ENCODE measurements at places on chromosomes 3 and 15.

DNA sequence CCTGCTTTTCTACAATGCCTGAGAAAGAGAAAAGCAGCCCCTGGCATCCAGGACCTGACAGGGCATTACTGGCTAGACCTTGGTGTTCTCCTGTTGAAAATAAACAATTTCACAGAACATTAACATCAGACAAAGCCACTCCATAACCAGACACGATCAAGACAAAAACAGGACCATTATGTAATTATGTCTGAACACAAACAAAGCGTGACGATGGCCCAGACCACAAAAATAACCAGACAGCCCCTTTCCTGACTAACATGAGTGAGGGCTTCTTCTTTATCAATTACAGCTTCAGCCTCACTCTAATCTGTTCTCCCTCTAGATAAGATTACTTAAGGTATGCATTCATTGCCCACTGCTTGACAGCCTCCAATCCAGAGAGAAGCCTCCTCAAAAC lies 172.7 kb upstream of the LMCD1 start:
- no peak for DNase-seq

- no peak for DNase-seq
These were observed 130.8 kb downstream of the UACA start for GRCh38 chr15:70632491-70633102.

DNA sequence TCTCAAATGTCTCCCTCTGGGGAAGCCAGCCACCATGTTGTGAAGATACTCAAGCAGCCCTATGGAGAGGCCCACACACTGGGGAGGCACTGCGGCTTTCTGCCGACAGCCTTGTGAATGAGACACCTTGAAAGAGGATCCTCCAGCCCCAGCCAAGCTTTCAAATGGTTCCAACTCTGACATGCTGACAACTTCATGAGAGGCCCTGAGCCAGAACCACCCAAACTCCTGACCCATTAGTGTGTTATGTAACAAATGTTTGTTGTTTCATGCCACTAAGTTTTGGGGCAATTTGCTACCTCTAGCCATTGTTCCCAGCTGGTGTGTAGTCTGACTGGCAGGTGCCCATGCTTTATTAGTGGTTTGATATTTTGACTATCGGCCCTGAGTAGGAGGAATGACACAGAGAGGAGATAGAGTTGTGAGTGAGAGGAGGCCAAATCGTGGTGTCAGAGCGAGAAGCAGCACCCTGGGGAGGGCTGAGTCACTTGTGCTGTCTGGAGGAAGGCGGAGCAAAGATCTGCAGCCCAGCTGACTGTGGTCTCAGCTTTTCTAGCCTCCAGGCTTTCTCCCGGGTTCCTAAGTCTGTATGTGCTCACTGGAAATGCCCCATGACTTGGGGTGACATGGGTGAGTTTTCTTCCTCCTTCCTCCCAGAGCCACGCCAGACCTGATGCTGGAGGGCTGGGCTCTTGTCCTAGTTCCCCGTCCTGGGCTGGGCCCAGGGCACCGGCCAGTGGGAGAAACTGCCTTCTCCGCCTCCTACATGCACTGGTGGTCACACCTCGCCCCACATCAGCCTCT lies 56.7 kb upstream of the BLM start:
- peak; percentile 81 for DNase-seq

- no peak for DNase-seq
These were observed 310.4 kb downstream of the RYR3 start for GRCh38 chr15:33621141-33621540.

DNA sequence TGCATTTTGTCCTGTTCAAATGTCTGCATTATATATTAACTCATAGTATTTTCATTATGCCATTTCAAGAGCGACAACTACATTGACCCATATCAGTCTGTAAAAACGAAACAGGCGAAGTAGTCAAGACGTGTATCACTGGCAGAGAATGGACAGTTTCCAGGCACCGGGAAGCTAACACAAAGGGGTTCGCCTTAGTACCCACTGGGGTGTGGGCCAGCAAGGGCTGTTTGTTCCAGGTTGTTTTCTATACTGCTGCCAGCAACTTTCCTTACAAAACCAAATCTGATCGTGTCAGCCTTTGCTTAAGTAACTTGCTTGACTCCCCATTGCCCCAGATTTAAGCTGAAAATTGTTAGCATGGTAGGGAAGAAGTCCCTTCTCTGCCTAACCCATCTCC lies 87.1 kb downstream of the CGNL1 start:
- no peak for DNase-seq

GRCh38 chr3:45566196-45566595 lies 28.4 kb upstream of the LIMD1 start:
- DNase-seq: no peak

- no peak for DNase-seq
These were observed 4.0 kb downstream of the CYP8B1 start for GRCh38 chr3:42871592-42872196.

GRCh38 chr3:166114448-166114847 lies 277.2 kb upstream of the BCHE start:
- no peak for DNase-seq
